Activated CD4-positive, alpha-beta T cell treated with anti-CD3 and anti-CD28 coated beads, Interleukin-2, amount 50 U/mL, for 1 hour (primary cell): ENCODE measurements at places on chromosomes 6 and 20.

DNA sequence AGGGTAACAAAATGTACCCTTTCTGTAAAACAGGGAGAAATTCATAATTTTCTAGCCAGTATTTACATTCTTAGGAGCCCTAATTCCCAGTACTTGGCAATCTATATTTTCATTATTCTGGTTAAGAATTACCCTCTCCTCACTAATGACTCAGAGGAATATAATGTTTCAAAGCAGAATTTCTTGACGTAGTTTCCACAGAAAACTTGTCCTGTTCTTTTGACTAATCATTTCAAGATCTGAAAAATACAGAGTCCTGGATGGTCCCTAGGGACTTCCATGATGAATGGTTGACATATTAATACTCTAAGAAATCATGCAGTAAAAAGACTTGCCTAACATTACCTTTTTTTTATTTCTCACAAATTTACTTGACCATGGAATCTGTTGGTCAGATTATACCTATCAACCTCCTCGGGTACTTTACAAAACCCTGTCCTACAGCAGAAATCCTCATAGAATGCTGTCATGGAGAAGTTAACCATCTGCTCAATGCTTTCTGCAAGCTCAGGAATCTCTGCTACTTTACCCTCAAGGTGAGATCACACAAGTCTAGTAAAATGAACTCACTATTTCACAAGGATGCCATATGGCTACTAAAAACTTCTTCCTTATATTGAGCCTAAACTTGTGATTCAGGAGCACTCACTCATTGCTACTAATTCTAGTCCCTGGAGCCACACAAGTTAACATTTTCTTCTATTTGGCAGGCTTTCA lies 202.1 kb upstream of the CNR1 start:
- DNase-seq: no peak

GRCh38 chr6:14447240-14447639 lies 329.7 kb downstream of the CD83 start:
- no peak for DNase-seq

GRCh38 chr20:38024496-38024895 lies 8.8 kb downstream of the TTI1 start:
- no peak for DNase-seq

DNA sequence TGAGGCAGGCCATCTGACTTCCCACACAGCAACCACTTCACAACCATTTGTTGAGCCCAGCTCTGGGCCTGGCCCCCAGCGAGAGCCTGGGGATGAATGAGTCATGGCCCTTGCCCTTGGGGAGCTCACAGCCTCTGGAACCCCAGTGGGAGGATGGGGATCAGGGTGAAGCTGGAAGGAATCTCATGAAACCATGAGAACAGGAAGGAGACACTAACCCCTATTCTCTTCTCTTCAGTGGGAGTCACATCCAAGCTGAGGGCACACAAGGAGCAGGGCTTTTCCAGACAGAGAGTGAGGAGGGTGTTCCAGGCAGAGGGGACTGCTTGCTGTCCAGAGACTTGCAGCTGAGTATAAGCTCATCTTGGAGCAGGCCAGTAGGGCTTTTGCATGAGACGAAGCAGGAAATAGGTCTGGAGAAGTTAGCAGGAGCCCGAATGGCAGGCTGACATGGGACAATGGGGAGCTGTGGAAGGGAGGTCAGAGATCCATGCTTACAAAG lies 7.5 kb downstream of the FOXS1 start:
- no peak for DNase-seq

DNA sequence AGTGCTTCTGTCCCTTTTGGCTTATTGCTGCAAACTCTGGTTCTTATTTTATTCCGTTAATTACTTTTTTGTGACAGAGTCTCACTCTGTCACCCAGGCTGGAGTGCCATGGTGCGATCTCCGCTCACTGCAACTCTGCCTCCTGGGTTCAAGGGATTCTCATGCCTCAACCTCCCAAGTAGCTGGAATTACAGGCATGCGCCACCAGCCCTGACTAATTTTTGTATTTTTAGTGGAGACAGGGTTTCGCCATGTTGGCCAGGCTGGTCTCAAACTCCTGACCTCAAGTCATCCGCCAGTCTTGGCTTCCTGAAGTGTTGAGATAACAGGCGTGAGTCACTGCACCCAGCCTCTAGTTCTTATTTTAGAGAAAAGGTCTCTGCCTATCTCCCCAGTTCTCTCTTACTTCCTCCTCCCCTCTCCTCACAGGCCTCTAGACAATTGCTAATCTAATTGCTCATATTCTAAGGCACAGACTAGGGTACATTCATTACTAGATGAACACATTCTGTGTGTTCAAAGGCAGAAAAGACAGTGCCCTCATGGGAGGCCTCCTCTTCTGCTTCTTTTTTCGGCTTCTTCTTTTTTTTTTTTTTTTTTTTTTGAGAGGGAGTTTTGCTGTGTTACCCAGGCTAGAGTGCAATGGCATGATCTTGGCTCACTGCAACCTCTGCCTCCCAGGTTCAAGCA lies 27.0 kb downstream of the EDEM2 start:
- DNase-seq: no peak

- no peak for DNase-seq
Measured at GRCh38 chr6:118864341-118865099, 29.4 kb upstream of the ASF1A start.

DNA sequence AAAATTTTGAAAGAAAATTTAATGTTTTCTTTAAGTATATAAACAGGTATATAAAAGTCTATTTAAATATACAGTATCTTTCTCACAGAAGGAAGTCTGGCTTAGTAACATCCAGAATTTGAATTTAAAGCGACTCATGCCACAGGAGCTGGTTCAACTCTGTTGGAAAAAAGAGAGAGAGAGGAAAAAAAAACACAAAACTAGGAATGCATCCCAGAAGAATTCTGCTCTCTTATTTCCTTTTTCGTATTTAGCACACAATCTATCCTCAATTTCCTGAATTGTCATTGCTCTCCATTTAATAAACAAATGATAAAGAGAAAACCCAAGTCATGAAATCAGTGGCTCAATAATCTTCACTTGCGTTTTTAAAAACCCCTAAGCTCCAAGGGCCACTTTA lies 107.5 kb upstream of the SCAF8 start:
- no peak for DNase-seq

GRCh38 chr6:108337721-108338120 lies 42.9 kb downstream of the AFG1L start:
- no peak for DNase-seq

DNA sequence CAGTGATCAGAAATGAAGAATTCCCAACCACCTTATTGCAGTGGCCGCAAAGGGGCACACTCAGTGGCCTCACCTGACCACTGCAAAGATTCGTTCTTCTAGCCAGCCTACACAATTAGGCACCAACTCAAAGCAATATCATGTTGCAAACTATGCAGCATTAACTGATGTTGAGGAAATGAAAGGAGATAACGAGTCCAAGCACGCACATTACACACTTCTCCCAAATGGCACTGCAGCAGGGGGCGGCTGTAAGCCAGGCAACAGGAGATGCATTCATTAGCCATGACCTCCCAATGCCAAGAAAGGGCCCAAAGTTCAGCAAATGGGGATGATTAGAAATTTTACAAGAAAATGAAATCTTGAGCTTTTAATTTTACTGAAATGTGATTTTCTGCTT lies 39.3 kb downstream of the ATXN1 start:
- no peak for DNase-seq

DNA sequence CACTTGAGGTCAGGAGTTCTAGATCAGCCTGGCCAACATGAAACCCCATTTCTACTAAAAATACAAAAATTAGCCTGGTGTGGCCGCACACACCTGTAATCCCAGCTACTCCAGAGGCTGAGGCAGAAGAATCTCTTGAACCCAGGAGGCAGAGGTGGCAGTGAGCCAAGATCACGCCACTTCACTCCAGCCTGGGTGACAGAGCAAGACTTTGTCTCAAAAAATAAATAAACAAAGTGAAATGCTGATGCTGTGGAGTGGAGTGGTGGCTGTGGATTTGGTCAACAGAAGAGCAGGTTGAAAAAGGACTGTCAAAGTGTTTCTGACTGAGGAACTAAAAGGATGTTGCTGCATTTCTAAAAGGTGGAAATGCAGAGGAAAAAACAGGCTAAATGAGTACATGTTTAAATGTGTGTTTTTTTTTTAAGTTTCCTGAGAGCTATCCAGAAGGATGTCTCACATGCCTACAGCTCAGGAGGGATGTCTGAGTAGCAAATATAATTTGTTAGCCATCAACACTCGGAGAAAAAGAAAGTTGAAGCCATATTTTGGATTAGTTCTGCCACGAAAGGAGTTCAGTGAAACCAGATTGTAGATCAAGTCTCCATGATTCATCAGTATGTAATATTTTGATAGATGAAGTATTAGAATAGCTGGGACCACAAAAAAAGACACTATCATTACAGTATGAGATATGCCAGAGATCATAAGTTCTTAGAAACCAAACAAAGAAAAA lies 621.1 kb upstream of the ADGRB3 start:
- no peak for DNase-seq

GRCh38 chr20:58005581-58006345 lies 222.7 kb downstream of the ANKRD60 start:
- no peak for DNase-seq

DNA sequence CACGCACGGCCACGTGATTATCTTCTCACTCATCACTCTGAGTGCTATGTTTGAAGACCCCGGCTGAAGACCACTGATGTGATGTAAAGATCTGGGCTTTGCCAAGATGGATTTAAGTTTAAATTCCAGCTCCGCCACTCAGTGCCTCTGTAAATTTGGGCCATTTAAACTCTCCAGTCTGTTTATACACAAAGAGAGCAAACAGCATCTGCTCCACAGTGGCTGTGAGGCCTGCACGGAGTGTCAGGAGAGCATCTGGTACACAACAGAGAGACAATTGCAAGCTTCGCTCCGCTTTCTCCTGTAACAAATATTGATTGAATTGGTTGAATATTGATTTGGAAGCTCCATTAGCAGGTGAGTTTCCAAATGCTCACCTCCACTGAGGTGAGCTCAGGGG lies 80.5 kb upstream of the FRMD1 start:
- DNase-seq: no peak

DNA sequence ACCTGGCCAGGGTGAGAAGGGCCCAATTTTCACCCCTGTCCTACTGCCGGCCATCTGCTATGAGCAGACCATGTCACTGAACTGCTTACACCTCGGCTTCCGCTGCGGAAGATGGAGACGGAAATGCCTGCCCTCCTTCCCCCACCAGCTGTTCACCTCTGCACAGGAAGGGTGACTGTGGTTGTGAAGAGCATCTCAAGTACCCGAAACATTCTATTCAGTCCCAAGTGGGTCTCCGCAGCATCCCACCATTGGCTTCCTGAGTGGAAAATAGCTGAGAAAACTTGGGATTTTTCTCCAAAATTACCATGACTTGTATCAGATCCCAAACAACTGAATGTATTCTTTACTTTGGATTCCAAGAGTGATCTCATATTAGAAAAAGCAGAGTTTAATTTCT lies 16.1 kb downstream of the DOK5 start:
- no peak for DNase-seq

GRCh38 chr6:52304983-52305390 lies 20.4 kb upstream of the MCM3 start:
- DNase-seq: no peak

- DNase-seq: no peak
Measured at GRCh38 chr6:95917034-95917433, 98.7 kb upstream of the FUT9 start.

- no peak for DNase-seq
Measured at GRCh38 chr6:158554611-158555361, 5.1 kb upstream of the TMEM181 start.

DNA sequence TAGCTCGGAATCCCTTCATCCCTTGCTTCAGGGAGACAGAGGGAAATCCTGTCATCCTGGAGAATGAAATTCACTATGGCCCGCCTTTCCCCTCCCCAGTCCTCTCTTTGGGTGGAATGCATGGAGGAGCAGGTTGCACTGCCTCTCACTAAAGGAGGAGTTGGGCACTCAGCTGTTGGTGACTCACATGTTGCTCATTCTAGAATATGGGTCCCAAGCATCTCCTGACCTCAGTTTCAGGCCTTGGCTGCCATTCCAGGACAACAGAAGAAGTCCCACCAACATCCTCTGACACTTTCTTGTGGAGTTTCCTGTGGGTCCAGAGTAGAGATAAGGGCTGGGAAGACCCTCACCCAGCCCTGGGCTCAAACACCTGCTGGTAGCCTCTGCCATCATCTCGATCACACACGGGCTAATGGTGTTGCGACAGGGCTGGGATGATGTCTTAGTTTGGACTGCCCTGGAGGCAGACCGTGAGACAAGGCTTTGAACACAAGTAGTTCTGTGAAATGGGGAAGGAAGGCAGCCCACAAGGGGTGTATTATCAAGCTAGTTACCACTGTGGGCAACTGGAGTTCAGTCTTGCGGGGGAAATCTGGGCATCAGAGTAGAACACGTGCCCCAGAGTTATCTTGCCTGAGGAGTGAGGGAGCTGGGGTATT lies 52.4 kb upstream of the RNF24 start:
- no peak for DNase-seq

DNA sequence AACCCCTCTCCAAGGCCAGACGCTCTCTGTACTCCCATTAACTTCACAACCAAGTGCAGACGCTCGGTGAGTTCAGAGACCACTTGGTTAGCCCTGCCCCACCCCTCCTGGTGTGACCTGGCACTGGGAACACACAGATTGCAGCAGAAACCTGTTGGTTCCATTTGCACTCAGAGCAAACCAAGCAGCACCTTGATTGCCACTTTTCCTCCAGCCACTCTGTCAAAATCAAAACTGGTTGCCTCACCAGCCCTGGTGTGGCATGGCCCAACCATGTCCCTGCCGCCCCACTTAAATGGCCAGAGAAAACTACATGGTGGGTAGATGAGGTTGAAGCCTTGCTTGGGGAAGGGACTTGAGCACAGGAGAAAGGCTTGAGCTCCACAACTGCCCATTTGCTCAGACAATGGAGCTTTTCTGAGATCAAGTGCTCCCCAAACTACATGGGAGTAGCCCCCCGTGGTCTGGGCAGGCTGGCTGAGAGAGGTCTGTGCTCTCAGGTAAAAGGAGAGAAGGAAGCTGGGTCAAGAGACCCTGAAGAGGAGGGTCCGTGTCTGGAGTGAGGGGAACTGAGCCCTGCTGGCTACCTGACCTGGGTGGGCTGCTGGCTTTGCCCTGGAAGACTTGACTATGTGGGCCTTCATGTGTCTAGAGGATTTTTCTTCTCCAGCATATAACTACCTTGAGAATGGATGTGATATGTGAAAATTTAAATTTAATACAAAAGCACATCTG lies 43.4 kb downstream of the PLCG1 start:
- no peak for DNase-seq

GRCh38 chr6:167744681-167745669 lies 81.7 kb upstream of the AFDN start:
- no peak for DNase-seq

- no peak for DNase-seq
Measured at GRCh38 chr6:21949211-21949801, 347.5 kb downstream of the PRL start.

DNA sequence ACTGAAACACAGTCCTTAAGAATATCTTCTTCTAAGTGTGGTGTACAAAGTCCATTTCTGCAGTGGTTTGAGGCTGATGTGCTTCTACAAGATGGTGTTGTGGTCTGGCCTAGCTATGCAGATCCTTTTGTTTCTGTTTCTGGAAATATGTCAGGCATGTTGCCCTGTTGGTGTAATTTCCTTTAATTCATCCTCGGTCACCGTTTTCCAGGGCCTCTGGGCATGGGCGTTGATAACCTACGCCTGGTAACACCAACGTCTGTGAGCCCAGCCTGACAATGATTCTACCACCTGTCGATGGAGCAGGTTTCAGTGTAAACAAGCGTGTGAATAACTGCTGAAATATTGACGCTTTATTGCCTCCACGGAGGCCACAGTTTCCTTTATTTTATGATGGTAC lies 33.3 kb upstream of the AFDN start:
- DNase-seq: no peak
